ENCODE measurements at places on chromosomes 1 and 21.

DNA sequence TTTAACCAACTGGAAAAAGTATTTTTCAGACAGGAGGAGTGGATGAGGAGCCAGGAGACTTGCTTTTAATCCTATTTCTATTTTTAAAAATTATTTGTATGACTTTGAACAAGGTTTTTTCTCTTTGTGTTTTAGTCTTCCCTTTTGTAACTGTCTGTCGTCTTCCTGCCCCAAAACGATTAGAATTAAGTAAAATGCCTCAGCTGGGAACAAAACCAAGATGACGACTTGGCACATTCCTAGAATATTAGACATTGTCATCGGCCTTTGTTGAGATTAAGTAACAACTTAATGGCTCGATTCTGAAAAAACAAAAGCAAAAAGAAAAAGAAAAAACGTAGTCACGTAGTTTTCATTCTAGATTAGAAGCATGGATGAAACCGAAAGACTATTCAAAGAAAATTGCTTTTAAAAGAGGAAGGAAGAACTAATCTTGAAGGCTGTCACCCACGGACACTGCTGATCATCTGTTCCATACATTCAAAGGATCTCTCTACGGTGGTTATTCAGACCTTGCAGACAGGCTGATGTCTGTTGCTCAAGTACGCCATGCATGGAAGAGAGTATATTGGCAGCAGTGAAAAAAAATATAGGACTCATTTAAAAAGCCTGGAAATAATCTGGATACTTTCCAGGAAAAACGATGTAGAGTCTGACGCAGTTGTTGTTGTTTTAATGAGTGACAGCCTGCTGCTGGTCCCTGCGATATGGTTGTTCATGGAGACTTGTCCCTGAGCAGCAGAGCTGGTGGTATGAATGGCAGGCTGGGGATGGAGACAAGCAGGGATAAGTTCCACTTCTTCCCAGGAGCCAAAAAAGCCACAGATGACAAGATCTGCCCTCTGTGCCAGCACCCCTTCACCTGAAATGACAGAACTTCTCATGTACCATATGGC lies 16.8 kb downstream of the GNG4 start:
- no peak for DNase-seq

- DNase-seq = no peak
Measured at GRCh38 chr1:62386351-62387121, 50.3 kb upstream of the USP1 start.

- no peak for DNase-seq
Measured at GRCh38 chr1:75727571-75727970, 3.1 kb downstream of the ACADM start.

GRCh38 chr1:160795951-160796383 lies at the start of gene LY9:
Gene LY9 (plus strand): TSS chr1:160796174. CDS start chr1:160796188, 14 bp downstream.
- DNase-seq = no peak

GRCh38 chr1:67371681-67372080 lies 58.5 kb downstream of the SERBP1 start:
- no peak for DNase-seq

DNA sequence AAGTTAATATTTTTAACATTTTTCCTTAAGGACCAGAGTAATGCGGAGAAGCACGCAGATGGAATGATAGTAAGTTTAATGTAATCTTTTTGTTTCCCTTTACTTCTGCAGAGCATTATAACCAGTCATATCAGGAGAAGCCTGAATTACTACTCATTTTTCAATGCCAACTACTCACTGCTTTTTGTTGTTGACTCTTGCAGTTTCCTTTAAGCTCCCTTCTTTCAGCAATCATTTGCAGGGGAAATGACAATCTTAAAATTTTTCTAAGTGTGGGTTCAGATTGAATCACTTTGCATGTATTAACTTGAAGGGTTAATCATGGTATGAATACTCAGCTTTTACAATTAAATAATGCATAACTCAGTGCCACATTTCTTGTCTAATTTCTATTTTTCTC lies 122.2 kb downstream of the NRDC start:
- DNase-seq = no peak

DNA sequence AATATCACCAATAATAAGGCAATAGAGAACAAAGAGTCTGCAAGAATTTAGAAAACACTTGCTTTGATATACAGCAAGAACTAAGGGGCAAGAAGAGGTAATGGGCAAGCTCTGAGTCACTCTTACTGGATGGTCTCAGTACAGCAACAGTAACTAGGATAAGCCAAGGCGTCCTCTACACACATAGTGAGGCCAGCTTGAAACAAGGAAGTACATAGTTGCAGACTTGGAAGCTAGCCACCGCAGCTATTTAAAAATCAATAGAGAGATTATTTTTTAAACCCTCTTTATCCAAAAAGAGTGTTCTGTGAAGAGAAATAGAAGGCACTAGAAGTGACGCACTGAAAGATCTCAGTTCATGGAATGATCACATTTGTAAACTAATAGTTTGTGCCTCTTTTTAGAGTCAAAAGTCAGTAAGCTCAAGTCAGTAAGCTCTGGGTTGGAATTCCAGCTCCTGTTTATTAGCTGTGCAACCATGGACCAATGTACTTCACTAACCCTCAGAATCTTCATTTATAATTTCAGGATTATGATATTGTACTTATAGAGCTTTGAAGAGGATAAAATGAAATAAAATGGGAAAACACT lies 118.6 kb downstream of the AKT3 start:
- DNase-seq = no peak

DNA sequence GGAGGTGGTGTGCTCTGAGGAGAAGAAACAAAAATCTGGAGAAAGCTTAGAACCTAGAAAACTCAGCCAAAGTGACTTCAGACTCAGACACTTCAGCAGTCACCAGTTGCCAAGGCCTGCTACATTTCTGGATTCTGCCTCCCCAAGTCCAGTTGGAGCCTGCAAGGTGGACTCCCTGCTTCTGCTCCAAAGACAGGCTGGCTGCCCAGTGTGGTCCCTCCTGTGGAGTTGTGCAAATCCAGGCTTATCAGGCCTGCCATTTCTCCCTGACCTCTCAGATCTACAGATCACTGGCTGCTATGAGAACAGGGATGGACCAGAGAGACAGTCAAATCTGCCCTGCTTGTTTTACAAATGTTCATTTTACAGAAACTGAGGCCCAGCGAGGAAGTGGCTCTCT lies 9.9 kb downstream of the CACHD1 start:
- no peak for DNase-seq

- DNase-seq = no peak
Measured at GRCh38 chr1:210477328-210477924, 148.7 kb downstream of the HHAT start.

DNA sequence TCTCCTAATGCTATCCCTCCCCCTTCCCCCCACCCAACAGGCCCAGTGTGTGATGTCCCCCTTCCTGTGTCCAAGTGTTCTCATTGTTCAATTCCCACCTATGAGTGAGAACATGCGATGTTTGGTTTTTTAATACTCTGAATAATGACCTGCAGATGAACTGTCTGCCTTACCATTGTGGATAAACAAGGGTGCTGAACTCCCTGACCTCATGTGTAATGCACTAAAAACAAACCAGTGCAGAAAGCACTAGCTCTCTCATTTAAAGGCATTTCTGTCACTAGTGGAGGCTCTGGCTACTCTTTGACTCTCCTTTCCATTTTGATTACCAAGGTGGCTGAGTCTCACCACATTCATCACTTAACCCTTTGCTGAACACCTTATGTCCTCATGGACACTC lies 23.1 kb upstream of the TRAF3IP3 start:
- DNase-seq = no peak

DNA sequence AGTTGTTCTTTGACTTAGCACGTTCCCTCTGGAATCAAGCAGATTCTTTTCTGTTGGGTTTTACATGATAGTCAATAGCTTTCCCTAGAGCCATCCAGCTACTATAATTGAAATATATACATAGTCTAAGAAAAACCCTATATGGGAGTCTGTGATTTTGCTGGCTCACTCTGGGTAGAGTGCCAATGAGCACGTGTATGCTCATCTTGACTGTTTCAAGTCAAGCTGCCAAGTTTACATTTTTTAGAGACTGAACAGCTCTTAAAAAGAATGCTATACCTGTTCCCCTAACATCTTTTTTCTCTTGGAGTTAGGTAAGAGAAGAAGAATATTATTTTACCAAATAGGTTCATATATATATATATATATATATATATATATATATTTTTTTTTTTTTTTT lies 182.8 kb upstream of the NRIP1 start:
- no peak for DNase-seq

DNA sequence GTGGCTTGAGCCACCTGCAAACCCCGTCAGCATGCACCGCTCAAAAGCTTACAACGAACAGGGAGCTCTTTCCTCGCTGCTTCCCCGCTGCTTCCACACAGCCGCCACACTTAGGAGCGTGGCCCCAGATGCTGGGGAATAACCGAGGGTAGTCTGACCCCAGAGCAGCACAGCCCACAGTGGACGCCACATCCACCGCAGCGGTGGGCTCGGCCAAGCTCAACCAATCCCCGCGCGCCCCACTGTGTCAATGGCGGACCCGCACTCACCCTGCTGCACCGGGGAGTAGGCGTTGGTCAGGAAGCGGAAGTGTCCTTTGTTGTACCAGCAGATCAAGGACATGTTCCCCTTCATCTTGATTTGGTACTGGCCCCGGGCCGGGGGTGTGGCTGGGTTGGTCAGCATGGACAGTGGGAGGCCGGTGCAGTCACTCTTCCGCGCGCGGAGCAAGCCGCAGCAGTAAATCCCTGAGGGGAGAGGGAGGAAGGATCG lies 93.5 kb downstream of the PGBD5 start:
- no peak for DNase-seq

- DNase-seq = no peak
Measured at GRCh38 chr1:238138059-238138626, 247.4 kb upstream of the ZP4 start.

DNA sequence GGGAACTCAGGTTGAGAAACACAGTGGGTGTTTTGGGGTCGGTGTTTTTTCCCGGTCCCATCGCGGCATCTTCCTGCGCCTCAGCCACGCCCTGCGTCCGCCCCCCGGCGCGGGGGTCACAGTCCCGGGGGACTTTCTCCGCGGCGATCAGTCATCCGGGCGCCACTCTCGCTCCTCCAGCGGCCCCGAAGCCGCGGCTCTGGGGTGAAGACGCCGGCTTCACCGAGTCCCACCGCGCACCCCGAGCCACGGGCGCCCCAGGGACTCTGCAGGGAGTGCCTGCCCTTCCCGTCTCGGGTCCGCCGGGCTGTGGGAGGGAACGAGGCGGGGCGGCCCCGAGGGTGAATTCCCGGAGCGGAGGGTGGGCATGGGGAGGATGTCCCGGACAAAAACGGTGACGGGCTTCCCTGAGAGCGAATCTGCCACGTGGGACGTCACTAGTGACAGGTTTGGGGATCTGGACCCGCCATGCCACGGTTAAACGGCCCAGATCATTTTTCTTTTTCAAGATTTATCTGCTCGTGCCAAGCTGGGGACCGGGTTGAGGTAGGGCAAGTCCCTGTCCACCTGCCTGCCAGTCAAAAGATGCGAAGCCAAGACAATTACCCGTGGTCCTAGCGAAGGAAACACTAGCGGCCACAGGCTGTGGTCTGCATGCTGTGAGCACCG lies 717 bp upstream of the BATF3 start:
- peak; percentile 15 for DNase-seq

DNA sequence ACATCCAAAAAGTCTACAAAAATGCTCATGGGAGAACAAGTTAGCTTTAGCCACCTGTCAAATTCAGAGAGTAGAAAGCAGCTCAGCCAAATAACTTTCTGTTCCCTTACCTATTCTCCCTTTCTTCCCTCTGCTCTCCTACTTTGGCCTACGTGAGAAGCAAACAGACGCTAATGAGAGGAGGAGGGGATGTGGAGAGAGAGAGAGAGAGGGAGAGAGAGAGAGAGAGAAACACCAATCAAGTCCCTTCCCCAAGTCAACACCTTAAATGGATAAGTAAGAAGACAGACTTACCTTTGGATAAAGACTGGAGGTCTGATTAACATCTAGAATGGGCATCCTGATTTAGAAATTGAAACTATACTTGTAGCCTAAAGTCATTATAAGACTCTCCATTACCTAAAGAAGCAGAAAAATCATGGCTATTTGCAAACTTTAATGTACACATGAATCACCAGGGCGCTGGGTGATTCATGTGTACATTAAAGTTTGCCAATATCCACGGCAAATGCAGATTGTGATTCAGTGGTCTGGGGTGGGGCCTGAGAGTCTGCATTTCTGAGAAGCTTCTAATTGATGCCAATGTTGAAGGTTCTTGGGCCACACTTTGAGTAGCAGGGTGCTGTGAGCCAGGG lies 13.1 kb upstream of the DUSP12 start:
- DNase-seq = no peak

GRCh38 chr21:31162827-31163226 lies 124.6 kb upstream of the KRTAP19-8 start:
- no peak for DNase-seq

DNA sequence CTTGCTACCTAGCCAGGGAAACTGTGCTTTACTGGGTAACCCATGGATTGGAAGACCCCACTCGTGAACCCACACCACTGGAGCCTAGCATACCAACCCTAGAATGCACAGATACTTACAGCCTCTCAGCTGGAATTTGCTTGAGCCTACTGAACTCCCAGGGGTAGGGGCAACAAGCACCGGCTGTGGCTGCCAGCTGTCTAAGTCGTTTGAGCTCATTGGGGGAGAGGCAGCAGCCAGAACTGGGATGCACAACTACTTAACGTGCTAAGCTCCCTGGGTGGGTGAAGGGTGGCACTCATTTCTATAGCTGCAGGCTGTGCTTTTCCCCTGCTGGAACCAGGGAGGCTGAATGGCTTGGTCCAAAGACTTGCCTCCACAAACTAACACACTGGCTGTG lies 212.4 kb downstream of the ZNF648 start:
- DNase-seq = no peak

- no peak for DNase-seq
Measured at GRCh38 chr1:239840336-239840735, 251.3 kb upstream of the FMN2 start.

DNA sequence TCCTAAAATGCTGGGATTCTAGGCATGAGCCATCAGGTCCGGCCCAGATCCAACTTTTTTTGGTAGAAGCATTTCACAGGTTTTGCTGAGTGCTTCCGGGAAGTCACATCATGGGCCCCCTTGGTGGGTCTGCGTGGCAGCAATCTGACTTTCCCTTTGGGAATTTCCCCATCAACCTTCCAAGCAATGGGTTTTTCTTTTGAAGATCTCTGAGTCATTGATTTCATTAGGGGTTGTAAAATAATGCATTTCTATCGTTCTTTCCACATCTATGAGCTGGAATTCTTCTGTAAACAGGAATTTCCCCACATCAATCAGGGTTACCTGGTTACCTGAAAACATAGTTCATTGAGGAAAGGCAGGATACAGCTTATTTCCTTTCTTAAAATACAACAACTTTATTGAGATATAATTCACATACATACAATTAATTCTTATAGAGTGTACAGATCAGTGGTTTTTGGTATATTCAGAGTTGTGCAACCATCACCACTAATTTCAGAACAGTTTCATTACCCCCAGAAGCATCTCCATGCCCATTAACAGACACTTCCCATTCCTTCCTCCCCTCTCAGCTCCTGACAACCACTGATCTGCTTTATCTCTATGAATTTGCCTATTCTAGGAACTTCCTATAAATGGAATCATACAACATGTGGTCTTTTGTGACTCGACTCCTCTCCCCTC lies 9.9 kb upstream of the ZBTB17 start:
- no peak for DNase-seq

- no peak for DNase-seq
Measured at GRCh38 chr1:109771712-109772657, 8.3 kb upstream of the EPS8L3 start.

GRCh38 chr1:100606438-100606837 lies 68.5 kb downstream of the GPR88 start:
- DNase-seq = no peak
